ENCODE measurements at places on chromosomes 7 and 10.

- H3K27me3 ChIP-seq: no peaks in the 10 kb centered on the region
- no peak for DNase-seq
- H3K36me3 ChIP-seq: no peaks in the 10 kb centered on the region
- no peak overlapping the region for H3K27ac ChIP-seq
Measured at GRCh38 chr10:130873636-130874035, 437.9 kb downstream of the TCERG1L start.

DNA sequence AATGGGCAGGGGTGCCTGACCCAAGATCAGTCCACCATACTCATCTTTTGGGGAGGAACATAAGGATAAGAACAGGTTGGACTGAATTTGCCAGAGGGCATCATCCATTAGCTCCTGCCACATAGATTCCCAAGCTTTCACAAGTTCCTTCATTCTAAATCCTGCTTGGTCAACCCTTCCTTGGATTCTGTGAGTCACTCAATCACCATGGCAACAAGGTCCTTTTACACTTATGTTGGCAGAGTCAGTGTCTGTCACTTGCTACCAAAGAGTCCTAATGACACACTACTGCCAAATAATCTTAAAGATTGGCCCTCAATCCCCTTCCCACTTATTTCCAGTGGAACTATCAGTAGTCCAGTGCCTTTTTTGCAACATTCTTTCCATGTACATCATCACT, 5.0 kb upstream of the LGI1 start:
- no peaks in the 10 kb centered on the region for H3K27me3 ChIP-seq
- no peak overlapping the region for H3K4me3 ChIP-seq
- peaks cover 31% of the 10 kb centered on the region for H3K4me1 ChIP-seq
- H3K36me3 ChIP-seq: no peaks in the 10 kb centered on the region
- H3K27ac ChIP-seq: no peak overlapping the region

DNA sequence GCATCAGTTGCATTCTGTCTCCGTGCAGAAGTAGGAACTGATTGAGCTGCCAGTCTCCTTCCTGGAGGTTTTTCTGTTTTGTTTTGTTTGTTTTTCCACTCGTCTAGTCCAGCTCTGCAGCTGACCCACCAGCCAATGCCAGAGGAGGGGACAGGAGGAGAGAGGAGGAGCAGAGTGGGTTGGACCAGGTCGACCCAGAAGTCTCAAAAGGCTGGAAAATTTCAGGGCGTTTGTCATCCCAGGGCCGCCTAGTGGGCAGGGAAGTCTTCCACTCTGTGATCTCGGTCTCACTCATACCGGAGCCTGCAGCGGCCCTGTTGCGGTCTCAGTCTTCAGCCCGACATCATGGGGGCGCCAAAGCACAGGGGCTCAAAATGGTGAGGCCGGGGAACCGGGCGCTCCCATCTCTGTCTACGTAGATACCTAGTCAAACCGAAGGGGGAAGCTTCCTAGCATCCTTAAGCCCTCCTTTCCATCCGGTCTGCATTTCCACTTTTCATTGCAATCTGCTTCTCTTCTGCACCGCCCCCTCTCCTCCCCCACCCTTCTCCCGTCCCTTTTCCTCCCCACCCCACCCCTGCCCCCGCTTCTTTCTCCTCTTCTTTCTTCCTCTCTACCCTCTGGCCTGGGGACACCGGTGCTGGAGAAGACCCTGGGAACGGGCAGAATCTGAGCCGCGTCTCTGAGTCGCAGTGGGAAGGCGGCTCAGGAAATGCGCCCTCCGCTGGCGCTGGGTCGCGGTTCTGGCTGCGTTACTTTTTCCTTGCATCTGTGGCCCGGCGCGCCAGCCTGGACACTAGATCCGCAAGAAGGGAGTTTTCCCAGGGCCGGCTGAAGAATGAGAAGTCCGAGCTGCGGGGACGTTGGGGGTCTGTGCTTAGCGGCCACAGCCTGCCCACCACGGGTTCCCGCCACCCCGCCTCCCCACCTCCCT, 16.2 kb upstream of the PAX2 start:
- peaks cover 99% of the 10 kb centered on the region for H3K27me3 ChIP-seq
- H3K36me3 ChIP-seq: no peaks in the 10 kb centered on the region
- H3K4me3 ChIP-seq: no peak overlapping the region
- peaks cover 20% of the 10 kb centered on the region for H3K4me1 ChIP-seq
- DNase-seq: no peak
- no peak overlapping the region for H3K27ac ChIP-seq

- no peak overlapping the region for H3K27ac ChIP-seq
- no peaks in the 10 kb centered on the region for H3K27me3 ChIP-seq
- no peaks in the 10 kb centered on the region for H3K36me3 ChIP-seq
- no peak for DNase-seq
- H3K4me1 ChIP-seq: no peaks in the 10 kb centered on the region
Measured at GRCh38 chr10:20455774-20456173, 441.3 kb downstream of the NEBL start.

DNA sequence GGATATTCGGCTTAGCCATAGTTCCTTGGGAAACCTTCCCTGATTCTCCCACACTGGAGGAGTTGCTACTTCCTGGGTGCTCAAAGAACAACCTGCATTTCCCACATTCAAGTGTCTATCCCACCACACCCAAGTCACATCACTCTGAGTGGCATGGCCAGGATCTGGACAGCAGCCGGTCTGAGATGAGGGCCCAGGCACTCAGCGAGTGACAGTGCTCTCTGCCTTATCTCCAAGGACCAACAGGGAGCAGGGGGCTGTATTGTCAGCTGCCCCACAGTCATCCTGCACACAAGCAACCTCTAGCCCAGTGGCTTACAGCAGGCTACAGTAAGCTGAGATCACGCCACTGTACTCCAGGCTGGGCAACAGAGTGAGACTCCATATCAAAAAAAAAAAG, 16.1 kb upstream of the SLC18A3 start:
- H3K27ac ChIP-seq: no peak overlapping the region
- no peak for DNase-seq
- H3K36me3 ChIP-seq: no peaks in the 10 kb centered on the region
- no peaks in the 10 kb centered on the region for H3K4me1 ChIP-seq
- H3K4me3 ChIP-seq: no peak overlapping the region

GRCh38 chr10:103042129-103042528, 124.0 kb downstream of the CNNM2 start:
- H3K4me1 ChIP-seq: peaks cover 8% of the 10 kb centered on the region
- H3K27me3 ChIP-seq: no peaks in the 10 kb centered on the region
- H3K36me3 ChIP-seq: no peaks in the 10 kb centered on the region
- H3K4me3 ChIP-seq: no peak overlapping the region
- H3K27ac ChIP-seq: no peak overlapping the region
- DNase-seq: no peak

DNA sequence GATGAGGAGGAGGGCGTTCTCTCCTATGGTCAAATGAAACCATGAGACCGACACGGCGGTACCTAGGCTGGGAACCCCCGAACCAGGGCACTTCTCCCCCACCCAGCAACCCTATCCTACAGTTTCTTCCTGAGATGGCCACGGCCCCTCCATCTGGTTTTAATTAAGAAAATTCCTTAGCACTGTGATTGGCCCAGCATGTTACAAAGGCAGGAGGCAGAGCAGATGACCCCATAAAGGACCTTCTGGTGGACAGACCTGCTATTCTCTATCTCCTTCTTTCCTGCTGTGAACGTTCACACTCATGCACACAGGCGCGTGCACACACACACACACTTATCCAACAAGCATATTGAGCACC, 129.4 kb downstream of the RGS10 start:
- H3K27me3 ChIP-seq: no peaks in the 10 kb centered on the region
- no peak for DNase-seq

GRCh38 chr10:23099816-23100215, 4.4 kb downstream of the MSRB2 start:
- no peak overlapping the region for H3K27ac ChIP-seq
- peaks cover 2% of the 10 kb centered on the region for H3K4me1 ChIP-seq
- DNase-seq: no peak
- no peaks in the 10 kb centered on the region for H3K36me3 ChIP-seq
- H3K27me3 ChIP-seq: no peaks in the 10 kb centered on the region

DNA sequence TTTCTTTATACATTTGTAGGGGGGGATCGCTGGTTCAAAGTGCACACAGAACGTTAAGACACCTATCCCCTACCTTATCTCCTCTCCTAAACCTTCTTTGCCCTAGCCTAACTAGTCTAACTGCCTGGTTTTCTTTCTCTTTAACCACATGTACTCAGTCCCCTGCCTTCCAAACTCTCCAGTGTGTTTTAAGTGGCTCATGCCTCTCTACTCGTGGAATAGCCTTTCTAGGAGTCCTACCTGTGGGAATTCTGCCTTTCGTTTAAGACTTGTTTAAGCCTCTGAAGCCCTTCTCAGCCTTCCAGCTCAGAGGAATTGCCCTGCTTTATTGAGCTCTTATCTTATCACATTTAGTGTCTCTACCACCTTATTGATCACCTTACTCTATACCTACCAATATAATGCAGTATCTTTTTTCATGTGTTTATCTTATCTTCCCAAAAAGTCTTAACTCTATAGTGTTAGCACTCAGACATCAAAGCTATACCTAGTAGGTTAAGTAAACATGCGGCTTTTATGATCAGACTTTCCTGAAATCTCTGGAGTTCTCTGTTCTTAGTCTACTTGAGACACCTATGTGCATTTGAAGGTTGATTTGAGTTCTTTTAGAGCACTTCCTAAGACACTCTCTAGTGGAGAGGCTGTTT, 50.7 kb downstream of the ARID5B start:
- H3K27me3 ChIP-seq: no peaks in the 10 kb centered on the region
- H3K36me3 ChIP-seq: no peaks in the 10 kb centered on the region
- no peak for DNase-seq
- H3K27ac ChIP-seq: no peak overlapping the region

DNA sequence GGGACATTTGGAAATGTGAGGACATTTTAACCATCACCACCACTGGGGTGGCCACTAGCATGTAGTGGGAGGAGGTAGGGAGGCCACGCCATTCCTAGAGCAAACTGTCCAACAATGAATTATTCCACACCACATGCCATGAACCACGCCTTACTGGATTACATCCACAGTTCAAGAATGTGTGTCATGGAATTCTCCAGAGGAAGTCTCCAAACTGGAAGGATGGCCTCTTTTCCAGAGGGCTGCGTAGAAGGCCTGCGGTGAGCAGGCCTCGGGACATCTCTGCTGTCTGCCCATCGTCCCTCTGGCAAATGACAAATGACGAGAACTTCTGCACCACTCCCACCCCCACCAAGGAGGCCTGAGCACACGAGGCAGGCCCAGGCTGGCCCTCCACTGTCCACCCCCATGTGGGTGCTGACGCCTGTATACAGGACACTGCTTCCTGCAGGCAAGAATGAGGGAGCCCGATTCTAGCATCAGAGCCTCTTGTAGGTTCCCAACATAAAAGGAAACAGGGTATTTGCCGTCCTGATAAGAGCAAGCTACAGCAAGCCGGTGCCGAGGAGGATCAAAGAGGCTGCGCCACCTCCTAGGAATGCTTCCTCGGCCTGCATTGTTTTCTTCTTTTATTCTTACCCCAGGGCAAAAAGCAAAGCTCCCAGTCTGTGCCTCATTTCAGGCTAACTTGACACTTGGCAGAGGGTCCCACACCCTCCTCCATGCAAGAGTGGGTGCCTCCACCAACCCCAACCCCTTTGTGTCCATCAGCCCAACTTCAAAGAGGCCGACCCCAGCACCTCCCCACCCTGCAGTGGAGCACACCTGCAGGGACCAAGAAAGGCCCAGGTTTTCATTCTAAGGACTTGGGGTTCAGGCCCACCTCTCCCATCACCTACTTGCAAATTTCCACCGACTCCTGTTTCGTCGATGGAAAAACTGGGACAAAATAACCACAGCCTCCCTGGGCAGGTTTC, 23.9 kb downstream of the TNS3 start:
- H3K27me3 ChIP-seq: no peaks in the 10 kb centered on the region
- no peaks in the 10 kb centered on the region for H3K4me1 ChIP-seq
- H3K4me3 ChIP-seq: no peak overlapping the region
- no peaks in the 10 kb centered on the region for H3K36me3 ChIP-seq

DNA sequence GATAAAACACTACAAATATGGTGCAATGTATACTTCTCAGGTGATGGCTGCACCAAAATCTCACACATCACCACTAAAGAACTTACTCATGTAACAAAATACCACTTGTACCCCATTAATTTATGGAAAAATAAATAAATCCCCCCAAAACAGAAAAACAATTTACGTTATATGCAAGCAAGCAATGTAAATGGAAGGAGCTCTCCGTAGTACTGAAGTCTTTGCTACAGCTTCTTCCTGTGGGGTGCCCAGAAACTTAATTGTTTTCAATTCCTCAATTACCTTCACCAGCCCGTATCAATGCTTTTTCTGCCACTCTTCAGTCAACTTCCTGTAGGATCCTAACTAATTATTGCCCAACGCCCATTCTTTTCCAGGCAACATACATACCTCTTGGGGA, 138.1 kb downstream of the RELN start:
- no peaks in the 10 kb centered on the region for H3K36me3 ChIP-seq
- no peak for DNase-seq
- H3K4me1 ChIP-seq: no peaks in the 10 kb centered on the region
- no peak overlapping the region for H3K4me3 ChIP-seq
- H3K27me3 ChIP-seq: no peaks in the 10 kb centered on the region

GRCh38 chr7:4233621-4234497, 448.2 kb upstream of the FOXK1 start:
- H3K4me1 ChIP-seq: no peaks in the 10 kb centered on the region
- no peak overlapping the region for H3K4me3 ChIP-seq
- no peak for DNase-seq
- H3K27ac ChIP-seq: no peak overlapping the region

- H3K4me3 ChIP-seq: no peak overlapping the region
- H3K36me3 ChIP-seq: no peaks in the 10 kb centered on the region
- no peak for DNase-seq
- H3K27ac ChIP-seq: no peak overlapping the region
Measured at GRCh38 chr7:151181011-151181431, 6.0 kb downstream of the ASB10 start.

DNA sequence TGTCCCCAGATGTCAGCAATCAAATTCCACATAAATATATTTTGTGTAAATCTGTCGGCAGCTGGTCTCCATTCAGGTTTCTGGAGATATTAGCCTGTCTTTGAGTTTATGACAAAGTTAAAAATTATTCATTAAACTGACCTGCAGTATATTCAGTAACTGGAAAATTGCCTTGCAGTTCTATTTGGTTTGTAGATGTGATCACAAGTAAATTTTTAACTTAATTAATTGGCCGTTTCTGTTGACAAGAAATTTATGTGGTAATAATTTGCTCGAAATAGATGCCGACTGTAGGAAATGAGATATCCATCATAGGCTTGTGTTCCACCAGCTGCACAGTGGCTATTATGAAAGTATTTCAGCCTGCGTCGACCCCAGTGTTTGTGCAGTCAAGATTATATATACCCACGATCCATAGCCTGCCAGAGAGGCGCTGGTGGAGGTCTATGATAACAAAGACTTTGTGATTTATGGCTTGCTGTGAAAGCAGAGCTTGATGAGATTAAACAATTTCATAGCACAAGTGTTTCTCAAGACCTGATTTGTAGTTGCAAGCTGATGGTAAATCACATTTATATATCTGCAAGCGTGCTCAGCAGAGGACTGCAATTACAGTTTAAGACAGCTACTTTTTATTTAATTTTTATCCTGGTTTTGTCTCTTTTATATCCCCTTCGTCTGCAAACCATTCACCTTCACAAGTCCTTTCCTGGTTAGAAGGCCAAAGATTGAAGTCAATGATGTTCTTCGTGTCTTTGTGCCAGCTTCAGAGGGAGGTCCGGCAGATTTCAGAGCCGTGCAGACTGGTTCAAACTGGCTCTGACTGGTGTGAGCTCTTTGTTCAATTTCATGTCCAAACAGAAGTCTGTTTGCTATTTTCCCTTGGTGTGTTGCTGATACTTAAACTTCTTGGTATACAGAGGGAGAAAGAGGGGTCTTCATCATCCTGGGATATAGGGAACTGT, 850.9 kb downstream of the LRMDA start:
- peaks cover 5% of the 10 kb centered on the region for H3K4me1 ChIP-seq
- H3K4me3 ChIP-seq: no peak overlapping the region
- no peaks in the 10 kb centered on the region for H3K27me3 ChIP-seq
- H3K27ac ChIP-seq: no peak overlapping the region
- H3K36me3 ChIP-seq: no peaks in the 10 kb centered on the region
